NCI-H524 (cell line): ENCODE measurements at places on chromosomes 4 and X.

- DNase-seq: no peak
Measured at GRCh38 chr4:10082047-10082446, 34.6 kb downstream of the WDR1 start.

DNA sequence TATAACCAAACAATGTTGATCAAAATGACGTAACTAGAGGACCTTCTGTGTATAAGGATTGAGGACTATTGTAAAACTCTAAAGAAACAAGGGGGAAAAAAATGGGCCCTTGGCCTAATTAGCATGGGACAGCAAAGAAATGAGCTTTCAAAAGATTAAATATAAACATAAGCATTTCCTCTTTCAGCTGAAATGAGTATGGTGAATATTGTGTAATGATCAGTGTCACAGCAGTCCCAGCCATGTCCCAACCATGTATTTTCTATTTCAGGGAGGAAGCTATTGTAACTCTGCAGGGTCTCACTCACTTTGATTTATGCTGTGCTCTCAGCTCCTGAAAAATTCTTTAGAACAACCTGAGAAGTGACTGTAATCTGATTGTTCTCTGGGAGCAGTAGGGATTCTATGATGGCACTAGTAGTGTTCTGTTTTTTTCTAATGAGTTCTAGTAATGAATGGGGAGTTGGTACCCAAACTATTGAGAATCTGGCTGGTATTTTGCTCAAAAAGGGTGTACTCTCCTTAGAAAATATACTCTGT is 25.8 kb downstream of the ANXA10 start:
- no peak for DNase-seq

GRCh38 chr4:128227991-128228571 is 59.5 kb downstream of the PGRMC2 start:
- peak; percentile 75 for DNase-seq

DNA sequence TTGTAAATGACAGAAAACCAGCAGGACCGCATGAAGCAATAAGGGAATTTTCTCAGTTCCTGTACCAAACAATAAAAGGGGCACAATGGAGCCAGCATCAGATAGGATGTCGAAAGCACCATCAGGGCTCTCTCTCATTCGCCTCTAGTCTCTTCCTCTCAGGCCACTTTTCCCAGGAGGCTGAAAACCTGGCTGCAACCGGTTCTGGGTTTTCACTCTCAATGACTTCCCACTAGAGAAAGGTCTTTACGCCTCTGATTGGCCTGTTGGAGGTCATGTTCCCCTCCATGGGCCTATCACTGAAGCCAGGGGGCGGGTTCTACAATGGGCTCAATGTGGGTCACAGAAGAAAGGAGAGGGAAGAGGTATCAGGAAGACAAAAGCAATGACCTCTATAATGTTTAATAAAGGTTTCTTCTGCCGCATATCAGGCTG is 29.3 kb downstream of the ZNF827 start:
- no peak for DNase-seq

- DNase-seq: no peak
Measured at GRCh38 chr4:101345271-101345595, 2.1 kb downstream of the PPP3CA start.

DNA sequence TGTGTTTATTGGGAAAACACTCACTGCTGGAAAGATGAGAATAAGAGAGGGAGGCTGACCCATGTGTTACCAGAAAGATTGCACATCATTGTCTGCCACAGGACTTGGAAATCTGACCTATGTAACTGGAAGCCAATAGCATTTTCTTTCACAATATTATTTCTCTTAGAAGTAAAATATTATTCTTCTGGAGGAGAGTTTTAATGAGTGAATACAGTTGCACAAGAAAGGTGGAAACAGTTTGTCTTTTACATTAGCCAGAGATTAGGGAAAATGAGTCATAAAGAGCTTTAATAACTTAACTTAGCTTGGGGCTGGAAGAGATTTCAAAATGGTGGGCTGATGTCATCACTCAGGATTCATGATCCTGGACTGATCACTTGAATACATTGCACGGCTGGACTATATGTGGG is 31.5 kb upstream of the LNX1 start:
- DNase-seq: no peak

GRCh38 chr4:7426525-7427171 is 8.1 kb downstream of the PSAPL1 start:
- no peak for DNase-seq

DNA sequence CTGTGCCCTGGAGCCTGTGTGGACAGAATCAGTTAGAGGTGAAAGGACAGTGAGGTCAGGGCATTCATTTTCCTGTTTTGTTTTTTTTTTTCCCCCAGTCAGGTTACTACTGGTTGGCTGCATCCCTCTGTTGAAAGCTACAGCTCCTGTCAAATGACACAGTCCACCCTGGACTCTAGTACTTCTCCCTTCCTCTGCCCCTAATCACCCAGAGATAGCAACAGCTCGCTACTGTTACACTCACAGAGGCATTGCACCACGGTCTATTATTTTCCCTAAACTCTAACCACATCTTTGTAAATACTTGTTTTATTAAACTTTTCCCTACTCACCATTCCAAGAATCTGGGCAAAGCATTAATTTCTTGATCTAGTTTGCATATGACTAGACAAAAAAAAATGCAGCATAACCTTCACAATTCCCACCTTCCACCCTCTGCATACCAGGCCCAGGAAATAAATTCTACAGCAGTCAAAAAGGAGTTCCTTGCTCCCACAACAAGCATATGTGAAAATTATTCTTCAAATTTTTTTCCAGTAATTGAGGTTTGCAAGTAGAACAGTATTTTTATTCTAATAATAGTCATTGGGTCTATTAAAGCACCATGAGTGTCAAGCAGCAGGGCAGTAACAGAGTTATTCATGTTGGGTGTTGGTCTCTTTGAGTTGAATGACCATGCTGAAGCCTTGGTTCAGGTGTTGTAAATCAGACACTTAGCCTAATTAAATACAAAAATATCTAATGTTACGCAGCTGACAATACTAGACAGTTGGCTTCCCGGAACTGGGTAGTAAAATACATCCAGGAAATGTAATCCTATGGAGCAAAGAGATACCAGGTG is 329.2 kb downstream of the INPP4B start:
- no peak for DNase-seq

DNA sequence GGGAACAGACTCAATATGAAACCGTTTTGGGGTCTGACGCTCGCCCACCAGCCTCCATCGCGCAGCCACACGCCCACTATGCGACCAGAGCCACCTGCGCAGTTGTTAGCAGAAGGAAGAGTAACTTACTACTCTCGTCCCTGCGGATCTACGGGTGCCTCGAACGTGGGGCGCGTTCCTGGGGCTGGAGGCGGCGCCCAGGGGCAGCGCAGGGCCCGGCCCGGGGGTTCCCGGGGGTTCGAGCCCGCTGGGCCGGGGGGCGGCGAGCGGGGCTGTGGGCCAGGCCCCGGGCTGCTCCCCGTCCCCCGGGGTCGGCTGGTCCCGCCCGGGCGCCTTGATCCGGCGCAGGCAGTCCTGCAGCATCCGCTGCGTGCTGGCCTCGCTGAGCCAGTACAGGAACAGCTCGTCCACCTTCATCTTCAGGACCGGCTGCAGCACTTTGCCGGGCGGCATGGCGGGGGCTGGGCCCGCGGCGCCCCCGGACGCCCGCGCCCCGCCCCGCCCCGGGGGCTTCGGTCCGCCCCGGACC is 404 bp downstream of the PPP2R3B start:
- no peak for DNase-seq

GRCh38 chr4:15242021-15242420 is 185.8 kb upstream of the C1QTNF7 start:
- no peak for DNase-seq

GRCh38 chr4:149980121-149980682 is 98.0 kb upstream of the DCLK2 start:
- no peak for DNase-seq
